ENCODE measurements at places on chromosomes 16 and 17.

GRCh38 chr17:44049294-44050060, 17.0 kb downstream of the LSM12 start:
- DNase-seq: no peak

DNA sequence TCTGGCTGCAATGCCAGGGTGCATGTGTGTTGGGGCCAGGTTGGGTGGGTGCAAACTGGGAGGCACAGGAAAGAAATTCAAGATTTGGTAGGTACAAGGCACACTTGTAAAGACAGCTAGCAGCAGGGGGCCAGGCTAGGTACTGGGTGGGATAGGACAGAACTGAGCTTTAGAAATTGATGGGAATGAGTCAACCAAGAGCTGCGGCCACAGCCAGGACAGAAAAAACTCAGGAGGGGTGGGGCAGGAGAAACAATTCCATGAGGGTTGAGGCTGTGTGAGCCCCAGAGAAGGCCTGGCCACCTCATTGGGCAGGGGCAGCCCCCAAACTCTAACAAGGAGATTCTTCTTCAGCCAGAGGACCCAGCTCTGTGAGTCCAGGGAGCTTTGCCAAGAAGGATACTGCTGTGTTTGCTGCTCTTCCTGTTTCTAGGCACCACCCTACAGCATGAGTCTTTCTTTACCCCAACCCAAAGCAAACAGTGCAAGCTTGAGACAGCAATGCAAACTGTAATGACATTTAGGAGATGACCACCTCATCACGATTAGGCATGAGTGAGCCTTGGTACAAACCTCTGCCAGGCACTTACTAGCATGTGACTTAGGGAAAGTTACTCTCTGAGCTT, 21.3 kb upstream of the CCDC182 start:
- DNase-seq: no peak

DNA sequence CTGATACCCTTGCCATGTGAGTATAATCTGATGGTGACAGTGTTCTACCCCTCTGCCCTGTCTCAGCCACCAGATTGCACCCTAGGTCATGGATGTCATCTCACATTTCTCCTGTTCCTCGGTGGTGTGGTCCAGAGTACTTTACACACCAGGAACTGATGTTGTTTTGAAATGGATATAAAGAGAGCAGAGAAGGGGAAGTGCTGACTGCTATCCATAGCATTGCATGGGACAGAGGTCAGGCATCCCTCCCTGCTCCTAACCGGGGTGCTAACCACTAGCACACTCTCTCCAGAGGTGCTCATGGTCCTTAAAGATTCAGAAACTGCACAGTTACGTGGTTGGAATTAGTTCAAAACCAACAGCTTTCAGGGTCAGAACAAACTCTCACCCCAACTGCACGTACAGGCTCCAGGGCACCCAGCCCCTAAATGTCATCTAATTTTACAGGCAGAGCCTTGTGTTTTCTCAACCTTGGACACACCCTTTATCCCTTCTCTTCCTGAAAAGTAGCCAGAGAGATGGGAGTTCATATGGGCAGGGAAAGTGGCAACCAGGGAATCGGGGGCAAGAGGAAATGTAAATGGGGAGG, 16.3 kb downstream of the TTLL6 start:
- DNase-seq: no peak

GRCh38 chr16:65659758-65660157, 537.9 kb upstream of the CDH11 start:
- no peak for DNase-seq

DNA sequence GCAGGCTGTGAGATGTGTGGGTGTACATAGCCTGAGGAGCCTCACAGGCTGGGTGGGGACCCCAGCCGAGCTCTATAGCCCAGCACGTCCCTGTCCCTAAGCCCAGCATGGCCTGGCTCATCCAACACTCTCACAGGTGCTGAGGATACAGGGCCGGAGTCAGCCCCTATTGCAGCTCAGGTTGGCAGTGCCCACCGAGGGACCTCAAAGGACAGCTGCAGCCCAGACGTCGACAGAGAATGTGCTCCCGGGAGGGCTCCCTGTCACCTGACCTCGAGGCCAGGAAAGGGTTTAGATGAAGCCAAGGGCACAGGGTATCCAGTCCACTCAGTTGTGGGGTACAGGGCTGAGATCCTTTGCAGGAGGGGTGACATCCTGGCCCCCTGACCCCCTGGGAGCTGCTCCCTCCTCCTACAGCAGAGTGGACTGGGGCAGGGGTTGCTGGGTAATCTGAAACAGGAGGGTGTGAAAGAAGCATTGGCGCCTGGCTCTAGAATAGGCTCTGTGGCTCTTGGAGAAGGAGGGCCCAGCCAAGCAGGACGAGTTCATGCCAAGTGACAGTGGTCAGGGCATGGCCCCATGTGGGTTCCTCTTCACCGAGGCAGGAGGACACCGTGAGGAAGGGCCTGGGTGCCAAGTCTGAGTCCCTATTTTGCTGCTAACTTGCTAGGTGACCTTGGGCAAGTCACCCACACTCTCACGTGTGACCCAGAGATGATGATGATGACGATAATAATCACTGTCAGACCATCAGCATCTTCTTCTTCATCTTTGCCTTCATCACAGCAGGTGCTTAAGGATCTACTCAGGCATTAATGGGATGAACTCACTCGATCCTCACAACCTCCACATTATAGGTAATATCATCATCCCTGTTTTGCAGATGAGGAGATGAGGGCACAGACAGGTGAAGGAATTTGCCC, 68.0 kb downstream of the RMI2 start:
- no peak for DNase-seq

- DNase-seq: no peak
Observed at GRCh38 chr16:52439171-52439701, 107.7 kb downstream of the TOX3 start.

DNA sequence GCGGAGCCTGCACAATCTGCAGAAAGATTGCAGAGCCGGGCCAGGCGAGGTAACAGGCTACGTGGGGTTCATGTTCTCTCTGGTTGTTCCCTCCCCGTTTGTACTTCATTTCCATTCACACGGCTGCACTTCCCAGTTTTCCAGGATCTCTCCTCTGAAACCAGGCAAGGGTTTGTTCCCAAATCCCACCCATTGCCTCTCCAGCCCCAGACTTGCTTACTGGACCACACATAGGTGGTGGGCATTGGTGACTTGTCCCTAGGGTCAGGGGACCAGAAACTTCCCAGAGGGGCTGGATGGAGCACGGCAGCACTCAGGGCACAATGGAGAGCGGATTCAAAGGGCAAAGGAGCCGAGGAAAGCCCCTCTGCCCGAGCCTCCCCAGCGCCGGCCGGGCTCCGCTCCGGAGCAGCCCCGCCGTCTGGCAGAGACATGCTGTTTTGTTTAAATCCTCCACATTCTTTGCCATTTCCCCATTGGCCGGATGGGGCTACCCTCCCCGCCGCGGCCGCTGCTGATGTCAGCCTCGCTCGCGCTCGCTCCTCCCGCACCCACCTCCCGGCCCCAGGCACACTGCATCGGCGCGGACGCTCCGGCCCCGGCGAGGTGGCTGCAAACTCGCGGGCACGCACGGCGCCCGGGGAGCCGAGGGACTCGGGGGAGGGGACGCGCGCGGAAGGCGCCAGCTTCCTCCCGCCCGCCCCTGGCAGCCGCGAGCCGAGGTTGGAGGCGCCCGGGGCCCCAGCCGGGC, at the start of gene PITPNC1:
TSS of gene PITPNC1 (plus strand) at position 545 of the 751 bp plus-strand sequence.
- peak; percentile 85 for DNase-seq

GRCh38 chr16:86398201-86398600, 112.1 kb upstream of the FOXF1 start:
- DNase-seq: no peak

- no peak for DNase-seq
Observed at GRCh38 chr16:8721336-8722024, 47.1 kb downstream of the ABAT start.

DNA sequence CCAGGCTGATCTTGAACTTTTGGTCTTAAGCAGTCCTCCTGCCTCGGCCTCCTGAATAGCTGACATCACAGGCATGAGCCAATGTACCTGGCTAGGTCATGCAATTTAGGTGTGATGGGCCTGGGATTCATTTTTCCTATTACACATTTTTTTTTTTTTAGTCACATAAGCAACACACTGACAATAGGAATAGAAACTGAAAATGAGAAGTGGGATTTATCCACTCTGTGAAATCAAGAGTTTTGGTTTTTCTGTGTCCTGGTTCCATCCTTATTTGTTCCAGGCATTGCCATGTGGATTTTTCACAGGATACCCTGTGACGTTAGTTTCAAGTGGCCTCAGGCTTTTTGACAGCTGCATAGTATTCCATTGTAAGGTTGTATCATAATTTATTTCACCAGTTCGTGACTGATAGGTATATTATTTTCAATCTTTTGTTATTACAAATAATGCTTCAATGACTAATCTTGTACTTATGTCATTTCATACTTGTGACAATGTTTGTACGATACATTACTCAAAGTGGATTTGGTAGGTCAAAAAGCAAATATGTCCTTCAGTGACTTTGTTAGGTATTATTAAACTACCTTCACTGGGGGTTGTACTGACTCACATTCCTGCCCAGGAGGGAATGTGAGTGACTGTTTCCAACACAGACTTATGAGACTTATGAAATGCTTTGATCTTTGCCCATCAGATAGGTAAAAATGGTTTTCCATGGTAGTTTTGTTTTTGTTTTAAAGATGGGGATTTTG, 10.6 kb downstream of the ADCY7 start:
- no peak for DNase-seq

GRCh38 chr17:64005734-64006167, 7.6 kb downstream of the PRR29 start:
- peak; percentile 75 for DNase-seq

- peak; percentile 63 for DNase-seq
Observed at GRCh38 chr16:70778901-70779309, 22.1 kb downstream of the VAC14 start.

DNA sequence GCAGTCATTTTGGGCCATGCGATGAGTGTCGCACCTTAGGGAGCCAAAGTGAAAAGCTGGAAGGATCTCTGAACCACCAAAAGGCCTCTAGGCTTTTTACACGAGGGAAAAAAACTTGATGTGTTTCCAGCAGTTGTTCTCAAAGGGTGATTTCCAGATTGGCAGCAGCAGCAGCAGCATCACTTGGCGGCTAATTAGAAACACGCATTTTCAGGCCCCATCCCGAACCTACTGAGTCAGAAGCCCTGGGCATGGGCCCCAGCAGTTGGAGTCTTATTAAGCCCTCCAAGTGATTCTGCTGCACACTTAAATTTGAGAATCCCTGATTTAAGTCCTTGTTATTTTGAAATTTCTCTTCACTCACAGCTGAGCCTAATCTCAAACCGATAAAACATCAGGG, 25.3 kb upstream of the PYY start:
- no peak for DNase-seq

- DNase-seq: no peak
Observed at GRCh38 chr17:1592751-1593629, 30.4 kb upstream of the PITPNA start.

DNA sequence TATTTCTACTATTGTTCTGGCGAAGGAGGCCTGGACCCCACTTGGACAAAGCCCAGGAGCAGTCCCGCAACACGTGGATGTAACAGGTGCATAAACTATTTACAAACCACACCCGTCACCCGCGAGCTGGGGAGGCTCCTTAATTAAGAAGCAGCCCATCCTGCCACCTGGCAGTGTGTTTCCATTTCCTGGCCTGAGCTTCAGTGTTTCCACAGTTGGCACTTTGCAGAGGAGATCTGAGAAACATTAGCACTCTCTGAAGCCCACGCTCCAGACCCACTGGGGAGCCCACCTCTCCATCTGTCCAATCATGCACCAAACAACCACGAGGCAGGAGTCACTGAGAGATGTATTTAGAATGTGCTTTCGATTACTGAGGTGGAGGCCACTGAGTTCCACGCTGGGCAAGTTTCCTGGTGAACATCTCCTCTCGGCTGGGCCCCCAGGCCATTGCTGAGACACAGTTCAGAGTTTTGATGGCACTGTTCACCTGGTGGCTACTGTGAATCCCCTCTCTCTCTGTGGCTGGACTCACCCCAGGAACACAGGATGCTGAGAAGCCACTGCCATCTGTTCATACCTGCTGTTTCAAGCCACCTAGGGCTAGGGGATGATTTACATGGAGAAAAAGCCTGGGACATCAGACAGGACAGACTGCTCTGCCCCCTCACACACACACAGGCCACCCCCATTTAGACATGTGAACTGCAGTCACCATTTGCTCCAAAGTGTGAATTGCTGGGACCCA, 129.1 kb downstream of the AIPL1 start:
- no peak for DNase-seq

DNA sequence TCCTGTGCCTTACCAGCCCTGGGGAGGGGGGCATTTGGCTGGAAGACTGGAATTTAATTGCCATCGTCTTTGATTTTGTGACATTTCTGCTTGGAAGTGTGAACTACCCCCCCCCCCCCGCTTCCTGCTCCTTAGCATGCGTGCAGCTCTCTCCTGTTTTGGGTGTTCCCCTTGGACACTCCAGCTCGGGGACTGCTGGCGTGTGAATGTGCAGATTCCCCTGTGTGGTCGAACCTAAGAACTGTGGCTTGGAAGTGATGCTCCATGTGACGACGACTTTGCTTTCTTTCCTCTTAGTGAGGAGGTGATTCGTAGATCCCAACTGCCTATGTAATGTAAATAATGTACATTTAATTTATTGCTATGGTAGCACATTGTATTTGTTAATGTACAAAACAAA, 26.1 kb downstream of the OR1D5 start:
- no peak for DNase-seq

GRCh38 chr17:39660397-39661385, 4.5 kb upstream of the TCAP start:
- DNase-seq: no peak

DNA sequence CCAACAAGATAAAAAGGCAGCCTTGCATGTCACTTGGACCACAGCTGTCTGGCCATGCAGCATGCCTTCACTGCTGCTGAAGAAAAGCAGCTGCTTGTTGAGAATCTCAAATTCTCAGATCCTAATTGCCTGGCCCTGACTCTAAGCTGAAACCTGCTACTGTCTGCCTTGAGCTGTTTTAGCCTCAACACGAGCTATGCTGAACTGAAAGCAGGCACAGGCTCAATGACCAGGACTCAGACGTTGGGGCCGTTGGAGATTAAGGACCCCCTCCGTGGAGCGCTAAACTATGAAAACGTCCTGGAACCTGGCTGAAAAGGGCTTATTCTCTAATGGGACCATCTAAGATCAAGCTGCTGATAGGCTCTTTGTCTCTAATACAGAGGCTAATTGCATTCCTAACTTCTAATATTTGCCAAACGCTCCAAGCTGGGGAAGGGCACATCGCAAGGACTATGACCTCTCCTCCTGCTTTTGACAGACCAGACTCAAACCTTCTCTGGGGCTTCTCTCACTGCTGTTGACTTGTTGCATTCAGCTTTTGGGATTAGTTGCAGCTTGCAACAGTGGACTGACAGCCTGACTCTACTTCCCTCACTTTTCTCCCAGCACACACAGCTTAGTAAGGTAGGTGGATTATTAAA, 4.6 kb upstream of the PLK1 start:
- DNase-seq: no peak

- DNase-seq: peak; percentile 3
Observed at GRCh38 chr16:49556606-49557446, 183.2 kb downstream of the C16orf78 start.

- DNase-seq: peak; percentile 27
Observed at GRCh38 chr16:70481929-70482536, 27.6 kb downstream of the FCSK start.

DNA sequence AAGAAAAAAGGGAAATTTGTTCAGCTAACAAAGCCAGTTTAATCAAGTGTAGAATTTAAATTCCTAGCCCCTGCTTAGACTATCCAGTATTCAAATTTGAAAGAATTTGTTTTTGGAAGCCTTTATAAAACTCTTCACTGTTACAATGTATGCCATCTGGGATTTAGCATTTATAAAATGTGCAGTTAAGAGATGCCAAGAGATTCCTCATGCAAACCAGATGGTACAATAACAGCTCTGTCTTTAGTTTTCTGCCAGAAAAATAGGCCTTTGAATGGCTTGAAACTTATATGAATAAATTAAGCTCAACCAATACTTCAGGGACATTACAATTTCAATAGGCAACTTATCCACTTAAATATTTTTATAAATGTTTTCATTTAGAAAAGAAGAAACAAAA, 6.8 kb upstream of the ANKS4B start:
- no peak for DNase-seq
